Tibial nerve (tissue), 4 donors: ENCODE measurements at places on chromosomes 2 and 18.

GRCh38 chr18:36676629-36677028 lies 152.2 kb downstream of the TPGS2 start:
- no peak for DNase-seq

DNA sequence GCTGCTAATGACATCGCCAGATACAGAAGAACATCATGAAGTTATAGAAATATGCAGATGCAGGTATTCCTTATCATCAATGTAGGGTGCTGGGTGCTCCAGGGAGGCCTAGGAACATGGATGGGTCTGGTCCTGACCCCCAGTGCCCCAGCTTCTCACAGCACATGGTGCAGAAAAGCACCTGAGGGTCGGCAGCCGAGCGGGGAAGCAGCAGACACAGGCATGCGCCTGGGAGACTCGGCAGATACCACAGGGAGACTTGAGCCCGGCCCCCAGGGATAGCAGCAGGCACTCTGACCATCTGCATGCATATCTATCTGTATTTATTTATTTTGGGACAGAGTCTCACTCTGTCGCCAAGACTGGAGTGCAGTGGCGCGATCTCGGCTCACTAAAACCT lies 43.2 kb downstream of the TMEM18 start:
- DNase-seq: peak; percentile 2

DNA sequence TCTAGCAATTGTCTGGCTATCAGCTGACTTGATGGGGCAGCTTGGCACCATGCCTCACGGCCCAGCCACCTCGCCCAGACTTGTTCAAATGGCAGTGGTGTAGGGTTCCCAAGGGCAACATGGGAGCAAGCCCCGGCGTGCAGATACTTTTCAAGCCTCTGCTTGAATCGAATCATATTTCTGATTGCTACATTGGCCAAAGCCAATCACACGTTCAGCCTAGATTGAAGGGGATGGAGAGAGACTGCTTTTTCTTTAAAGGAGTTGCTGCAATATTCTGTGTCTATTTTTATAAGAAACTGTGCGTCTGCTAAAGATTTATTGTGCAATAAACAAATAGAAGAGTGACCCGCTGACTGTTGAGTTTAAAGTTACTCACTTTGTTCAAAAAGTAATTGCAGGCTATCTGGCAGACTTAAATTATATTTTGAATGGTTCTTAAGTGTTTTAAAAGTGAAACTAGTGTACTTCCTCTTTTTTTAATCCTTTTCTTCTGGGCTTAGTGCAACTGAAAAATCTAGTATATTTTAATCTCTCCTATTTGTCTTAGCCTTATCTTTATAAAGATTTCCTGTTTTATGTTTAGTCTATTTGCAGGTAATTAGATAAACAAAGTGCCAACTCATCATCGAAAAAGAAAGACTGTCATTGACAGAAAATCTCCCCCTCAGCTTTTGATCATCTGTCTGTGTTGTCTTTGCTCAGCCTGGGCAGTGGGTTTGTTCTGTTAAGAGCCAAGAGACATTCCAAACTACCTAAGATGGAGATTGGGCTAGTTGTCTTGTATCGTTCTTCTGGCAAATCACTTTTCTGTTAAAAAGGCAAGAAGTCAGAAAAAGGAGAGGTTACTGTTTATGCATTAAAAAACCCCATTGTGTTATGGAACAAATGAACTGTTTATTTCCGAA lies 156.1 kb downstream of the TPGS2 start:
- DNase-seq: no peak

GRCh38 chr2:236061899-236062298 lies 106.3 kb downstream of the GBX2 start:
- no peak for DNase-seq

DNA sequence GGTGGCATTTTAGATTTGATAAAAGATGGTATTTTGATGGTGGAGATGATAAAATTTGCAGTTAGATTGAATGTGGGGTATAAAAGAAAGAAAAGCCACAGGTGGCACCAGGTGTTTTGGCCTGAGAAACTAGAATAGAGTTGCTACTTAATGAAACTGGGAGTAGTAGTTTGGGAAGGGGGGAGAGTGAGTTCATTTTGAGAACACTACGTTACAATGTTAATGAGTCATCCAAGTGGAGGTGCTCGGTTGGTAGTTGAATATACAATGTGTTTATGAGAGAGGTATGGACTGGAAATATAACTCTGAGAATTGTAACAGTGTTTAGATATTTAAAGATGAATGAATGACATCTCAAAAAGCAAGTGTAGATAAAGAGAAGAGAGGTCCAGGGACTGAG lies 26.4 kb downstream of the EPG5 start:
- no peak for DNase-seq

DNA sequence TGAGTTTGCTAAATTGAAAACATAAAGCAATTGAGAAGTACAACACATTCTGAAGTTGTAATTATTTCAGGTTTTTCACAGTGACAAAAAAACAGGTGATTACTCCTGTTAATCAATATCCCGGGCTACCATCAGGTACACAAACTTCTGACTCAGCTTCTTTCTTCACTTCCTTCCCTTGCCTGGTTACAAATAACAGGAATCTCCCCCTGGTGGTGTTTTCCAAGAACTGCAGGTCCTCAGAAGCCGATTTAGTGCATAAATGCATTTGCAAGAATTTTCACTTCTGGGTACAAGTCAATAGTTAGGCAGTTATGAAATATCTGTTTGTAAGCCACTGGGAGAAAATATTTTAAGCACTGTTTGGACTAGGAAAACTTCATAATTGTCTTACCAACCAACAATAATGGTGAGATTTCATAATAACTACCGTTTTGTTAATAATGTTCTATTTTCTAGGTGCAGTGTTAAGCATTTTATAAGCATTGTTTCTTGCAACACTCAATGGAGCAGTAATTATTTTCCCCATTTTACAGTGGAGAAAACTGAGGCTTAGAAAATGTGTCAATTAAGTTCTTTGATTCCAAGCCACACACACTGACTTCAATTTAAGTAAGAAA lies 12.4 kb upstream of the GMCL1 start:
- DNase-seq: peak; percentile 72

GRCh38 chr2:65072181-65072970 lies 16.2 kb downstream of the CEP68 start:
- no peak for DNase-seq

GRCh38 chr2:239028253-239028619 lies 180.4 kb downstream of the TWIST2 start:
- DNase-seq: no peak

GRCh38 chr18:9120796-9121195 lies 15.8 kb upstream of the ANKRD12 start:
- DNase-seq: no peak

DNA sequence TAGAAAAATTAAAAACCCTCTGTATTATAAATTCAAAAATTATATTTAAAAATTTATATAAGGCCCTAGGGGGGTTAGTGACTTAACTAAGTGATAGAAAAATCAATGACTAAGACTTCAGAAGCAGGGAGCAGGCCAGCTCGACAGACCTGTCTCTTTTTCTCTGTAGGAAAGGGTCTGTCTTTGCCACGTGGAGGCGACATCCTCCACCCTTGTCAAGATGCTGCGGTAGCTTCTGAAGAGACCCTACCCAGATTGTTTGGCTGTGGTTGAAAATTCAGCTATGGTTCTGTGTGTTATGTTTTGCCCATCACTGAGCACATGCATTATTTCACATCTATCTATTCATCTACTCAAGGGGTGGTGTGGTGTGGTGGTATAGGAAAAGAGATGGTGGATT lies 8.2 kb upstream of the SLC4A3 start:
- DNase-seq: no peak

- no peak for DNase-seq
Measured at GRCh38 chr2:239460780-239461179, 60.0 kb upstream of the HDAC4 start.

GRCh38 chr2:55923091-55923981 lies at the start of gene EFEMP1:
Gene EFEMP1, minus strand, starts transcription at chr2:55923782. Its CDS starts 1,342 bp downstream, at chr2:55922440.
- peak; percentile 52 for DNase-seq

- no peak for DNase-seq
Measured at GRCh38 chr2:205902041-205902899, 183.7 kb downstream of the INO80D start.

- DNase-seq: no peak
Measured at GRCh38 chr18:32730620-32731091, 42.2 kb downstream of the KLHL14 start.
